ENCODE measurements at places on chromosomes 1 and 21.

DNA sequence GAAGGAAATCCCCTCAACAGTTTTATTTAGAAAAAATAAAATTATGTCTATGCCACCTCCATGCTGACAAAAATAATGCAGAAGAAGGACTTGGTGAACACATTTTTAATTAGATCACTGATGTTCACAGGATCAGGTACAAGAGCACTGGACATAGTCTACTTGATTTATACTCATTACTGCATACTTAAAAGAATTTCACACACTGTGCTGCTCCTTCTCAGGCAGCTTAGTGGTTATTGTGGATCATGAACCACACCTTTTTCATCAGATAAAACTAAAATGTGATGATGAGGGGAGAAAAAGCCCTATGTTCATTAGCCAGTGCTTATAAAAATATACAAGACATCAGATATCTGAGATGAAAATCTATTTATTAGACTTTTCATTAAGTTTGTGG is 103.3 kb upstream of the DPH5 start:
- no peak for DNase-seq

DNA sequence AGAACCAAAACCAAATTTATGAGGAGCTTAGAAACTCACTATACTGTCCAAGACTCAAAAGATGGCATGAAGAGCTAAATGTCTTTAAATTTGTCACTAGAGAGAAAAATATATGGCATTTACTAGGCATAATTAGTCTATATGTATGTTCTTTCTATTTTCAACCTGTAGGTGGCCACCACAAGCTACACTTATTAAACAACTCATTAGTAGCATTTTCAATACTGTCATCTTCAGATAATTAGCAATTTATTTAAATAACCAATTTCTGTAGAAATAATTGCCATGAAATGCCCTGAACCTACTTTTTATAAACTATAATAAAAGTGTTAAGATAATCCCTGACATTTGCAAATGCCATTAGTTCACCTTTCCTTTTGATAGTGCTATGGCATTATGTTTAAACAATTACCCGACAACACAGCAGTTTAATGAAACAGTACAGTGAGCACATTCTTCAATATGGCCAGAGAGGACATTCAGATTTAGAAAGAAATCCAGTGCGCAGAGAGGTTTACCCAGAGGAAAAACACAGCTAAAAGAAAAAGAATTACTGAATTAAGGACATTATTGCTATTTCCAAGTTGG is 522.5 kb downstream of the PTBP2 start:
- peak; percentile 32 for DNase-seq

- no peak for DNase-seq
Observed at GRCh38 chr1:227317011-227317451, 1.3 kb downstream of the CDC42BPA start.

GRCh38 chr1:111347026-111347425 is 56.4 kb downstream of the CHIA start:
- DNase-seq: no peak

DNA sequence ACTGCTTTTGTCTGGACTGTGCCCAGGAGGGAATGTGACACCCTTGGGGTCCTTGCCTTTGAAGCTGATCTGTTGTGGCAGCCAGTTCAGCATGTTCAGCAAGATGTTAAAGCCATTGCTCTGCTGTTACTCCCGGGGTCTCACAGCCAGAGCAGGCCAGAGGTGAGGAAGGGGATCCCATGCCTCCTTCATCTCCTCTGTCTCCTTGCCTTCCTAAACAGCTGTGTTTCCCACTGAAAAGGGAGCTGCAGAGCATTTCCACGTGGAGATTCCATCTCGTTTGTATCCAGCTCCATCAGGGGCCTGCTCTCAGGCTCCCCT is 135.8 kb upstream of the COL6A1 start:
- DNase-seq: no peak

DNA sequence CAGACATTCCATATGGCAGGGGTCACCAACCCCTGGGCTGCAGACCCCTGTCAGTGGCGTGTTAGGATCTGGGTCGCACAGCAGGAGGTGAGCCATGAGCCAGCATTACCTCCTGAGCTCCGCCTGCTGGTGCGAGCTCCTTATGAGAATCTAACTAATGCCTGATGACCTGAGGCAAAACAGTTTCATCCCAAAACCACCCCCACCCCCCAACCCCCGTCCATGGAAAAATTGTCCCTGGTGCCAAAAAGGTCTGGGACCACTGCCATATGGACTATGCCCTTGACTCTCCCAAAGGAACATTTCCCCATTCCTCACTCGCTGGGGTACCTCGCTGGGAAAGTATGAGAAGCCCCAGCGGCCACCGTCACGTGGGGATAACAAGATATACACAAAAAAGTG is 6.4 kb upstream of the CPT2 start:
- no peak for DNase-seq

GRCh38 chr1:57423656-57424211 is at the start of gene DAB1:
DAB1 (minus strand) TSS chr1:57424060; CDS start chr1:57291030, 133,030 bp downstream.
- peak; percentile 32 for DNase-seq

DNA sequence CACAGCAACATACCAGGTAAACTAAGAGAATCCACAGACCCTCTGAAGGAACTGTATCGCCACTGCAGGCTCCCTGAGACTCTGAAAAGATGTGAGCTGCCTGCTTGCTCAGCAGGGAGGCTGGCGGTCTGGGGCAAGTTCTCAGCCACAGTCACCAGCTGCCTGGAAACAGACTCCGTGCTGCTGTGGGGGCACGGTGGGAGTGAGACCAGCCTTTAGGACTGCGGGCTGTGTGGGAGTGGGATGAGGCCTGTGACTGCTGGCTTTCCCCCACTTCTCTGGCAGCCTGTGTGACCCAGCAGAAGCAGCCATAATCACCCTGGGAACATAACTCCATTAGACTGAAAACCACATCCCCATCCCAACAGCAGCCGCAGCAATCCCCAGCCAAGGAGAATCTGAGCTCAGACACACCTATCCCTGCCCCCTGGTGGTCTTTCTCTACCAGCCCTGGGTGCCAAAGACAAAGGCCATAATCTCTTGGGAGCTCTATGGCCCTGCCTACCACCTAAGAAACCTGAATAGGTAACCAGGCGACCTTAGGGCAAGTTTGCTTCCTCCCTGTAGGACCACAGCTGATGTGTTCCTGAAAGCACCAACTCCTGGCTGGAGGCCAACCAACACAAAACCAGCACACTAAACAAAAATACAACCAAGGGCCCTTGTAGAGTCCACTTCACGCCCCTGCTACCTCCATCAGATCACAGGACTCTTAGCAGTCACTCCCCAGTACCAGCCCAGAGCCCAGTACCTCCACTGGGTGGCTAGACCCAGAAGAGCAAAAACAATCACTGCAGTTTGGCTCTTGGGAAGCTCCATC is 151.5 kb downstream of the SMYD3 start:
- DNase-seq: no peak

DNA sequence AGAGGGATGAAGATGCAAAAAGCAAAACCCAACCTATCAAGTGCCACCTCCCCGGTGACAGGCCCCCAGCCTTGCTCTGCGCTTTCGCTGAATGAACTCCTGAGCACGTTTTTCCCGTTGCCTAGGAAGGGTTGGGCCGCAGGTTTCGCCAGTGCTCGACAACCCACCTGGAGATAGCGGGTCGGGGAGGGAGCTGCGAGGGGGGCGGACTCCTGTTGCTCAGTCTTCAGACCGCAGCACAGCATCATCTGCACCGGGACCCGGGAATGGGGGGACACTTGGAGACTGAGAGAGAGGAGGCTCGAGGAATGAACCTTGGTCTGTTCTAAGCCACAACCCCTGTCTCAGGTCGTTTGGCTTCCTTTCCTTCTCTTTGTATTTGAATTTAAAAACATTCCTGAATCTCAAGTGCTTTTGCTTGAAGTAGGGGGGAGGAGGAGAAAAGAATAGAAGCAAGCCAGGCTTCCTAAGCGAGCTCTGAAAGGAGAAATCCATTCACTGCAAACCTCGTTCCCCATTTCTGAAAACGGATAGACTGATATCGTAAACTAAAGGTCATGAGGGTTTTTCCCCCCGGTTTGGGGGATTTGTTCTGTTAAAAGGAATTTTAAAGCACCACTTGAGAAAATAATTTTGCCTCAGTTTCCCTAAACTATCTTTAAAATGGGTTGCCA is 1.2 kb downstream of the AK5 start:
- DNase-seq: peak; percentile 16

- no peak for DNase-seq
Observed at GRCh38 chr1:110069404-110070281, 829 bp downstream of the ALX3 start.

- peak; percentile 44 for DNase-seq
Observed at GRCh38 chr1:218330043-218330623, 15.0 kb upstream of the TGFB2 start.

DNA sequence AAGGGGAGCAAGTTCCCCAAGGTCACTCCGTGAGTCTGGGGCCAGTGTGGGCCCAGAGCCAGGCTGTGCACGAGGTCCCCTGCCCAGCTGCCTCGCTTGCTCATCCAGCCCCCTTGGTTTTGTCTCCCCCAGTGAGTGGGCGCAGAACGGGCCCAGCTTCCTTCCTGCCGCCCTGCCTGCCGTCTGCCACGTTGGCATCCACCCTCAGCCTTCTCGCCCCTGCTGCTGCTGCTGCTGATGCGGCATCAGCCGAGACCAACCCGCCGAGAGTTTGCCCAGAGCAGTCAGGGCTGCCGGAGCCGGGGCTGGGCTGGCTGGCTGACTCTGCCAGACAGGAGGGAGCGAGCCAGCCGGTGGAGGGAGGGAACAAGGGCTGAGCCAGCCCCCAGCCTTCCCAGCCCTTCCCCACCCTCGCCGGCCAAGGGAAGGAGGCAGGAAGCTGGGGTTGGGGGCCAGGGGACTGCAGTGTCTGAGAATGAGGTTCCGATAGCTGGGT is 31.4 kb upstream of the WASF2 start:
- no peak for DNase-seq

DNA sequence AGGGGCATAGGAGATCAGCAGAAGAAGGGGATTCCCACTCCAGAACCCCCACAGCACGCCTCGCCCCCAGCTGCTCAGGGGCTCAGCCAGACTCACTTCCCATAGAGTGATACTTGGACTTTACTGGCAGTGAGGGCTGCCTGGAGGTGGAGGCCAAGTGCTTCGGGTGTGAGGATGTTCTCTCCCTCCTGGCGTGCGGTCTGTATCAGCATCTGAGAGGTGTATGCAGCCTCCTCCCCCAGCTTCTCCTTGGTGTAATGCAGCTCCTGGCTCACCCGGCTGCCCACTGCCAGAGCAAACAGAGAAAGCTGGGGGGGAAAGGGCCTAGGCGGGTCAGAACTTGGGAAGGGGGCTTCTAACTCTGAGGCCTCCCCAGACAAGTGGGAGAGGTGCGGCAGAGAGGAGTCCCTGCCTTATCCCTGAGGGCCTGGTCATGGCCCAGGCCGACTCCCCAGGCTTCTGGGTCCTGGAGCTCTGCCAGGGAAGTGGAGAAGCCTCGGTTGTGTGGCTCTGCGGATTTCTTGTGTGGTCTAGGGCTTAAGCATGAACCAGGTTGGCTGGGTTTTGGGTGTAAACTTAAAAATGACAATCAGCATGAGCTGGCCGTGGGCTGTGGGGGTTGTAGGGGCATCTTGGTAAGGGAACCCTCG is 10.9 kb downstream of the PTCH2 start:
- no peak for DNase-seq

DNA sequence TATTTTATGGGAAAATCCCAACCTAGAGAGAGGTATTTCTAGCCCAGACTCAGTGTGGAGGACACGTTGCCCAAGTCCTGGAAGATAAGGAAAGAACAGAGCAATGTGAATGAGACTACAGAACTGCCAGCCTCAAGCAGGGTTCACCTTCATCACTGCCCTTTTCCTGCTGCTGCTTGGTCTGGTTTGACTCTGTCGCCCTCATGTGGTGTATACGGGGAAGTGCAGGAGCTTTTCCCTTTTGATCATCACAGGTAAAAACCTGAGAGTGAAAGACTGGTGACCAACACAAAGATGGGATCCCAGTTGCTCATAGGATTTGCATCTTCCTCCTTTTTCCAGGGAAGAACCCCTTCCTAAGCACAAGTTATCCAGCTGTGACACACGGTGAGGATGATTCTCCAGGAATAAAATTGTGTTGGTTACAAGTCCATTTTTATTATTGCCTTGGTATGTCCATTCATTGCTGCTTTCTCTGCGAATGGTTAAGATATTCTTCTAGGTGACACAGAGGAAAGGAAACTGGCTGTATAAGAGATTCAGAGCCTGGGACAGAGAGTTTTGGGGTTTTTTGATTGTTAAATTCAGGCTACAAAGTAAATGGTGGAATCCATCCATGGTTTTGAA is 89.5 kb upstream of the CD53 start:
- DNase-seq: peak; percentile 27

DNA sequence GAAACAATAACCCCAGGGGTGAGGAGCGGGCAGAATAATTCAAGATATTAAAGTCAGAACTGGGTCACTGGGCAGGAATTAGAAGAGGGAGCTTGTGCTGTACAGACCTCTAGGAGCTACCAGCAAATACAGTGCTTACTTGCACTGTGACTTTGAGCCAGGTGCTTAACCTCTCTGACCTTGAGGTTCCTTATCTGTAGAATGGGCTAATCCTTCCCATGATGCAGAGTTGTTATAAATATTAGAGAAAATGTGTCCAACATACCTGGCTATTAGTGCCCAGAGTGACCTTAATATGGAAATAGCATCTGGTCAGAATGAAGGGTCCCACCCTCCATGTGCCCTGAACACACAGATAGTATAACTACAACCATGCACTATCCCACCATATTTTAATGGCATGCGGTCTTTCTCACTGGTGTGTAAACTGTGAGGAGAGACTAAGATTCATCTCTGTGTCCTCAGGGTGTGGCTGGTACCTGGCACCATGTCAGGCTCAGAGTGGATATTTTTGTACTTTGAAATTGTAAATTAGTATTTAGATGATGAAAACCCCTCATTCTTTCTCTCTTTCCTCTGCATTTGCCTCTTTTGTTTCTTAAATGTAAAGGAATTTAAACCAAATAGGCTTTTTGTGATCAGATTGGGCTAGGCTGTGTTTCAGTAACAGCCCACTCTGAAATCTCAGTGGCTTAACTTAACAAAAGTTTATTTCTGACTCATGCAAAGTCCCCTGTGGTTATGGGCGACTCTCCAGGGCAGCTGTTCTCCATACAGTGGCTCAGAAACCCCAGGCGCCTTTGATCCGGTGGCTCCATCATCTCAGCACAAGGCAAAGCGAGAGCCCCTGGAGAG is 60.0 kb upstream of the ROR1 start:
- peak; percentile 88 for DNase-seq

DNA sequence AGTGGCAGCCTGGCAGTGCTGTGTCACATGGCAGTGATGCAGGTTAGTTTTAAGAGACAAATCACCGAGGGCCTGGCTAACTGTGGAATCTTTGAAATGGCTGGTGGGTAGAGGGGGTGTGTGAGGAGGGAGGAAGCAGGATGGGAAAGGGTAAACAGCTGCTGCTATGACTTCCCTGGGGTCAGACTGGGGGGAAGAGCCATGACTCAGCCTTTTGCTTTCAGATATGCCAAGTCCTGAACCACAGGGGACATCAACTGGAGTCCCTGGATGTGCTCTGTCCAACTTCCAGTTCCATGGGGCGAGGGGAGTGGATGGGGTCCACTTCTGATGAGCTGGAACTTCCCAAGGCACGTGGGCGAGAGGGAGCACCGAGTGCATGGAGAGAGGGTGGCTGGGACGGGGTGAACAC is 121.1 kb upstream of the ADAR start:
- peak; percentile 63 for DNase-seq

GRCh38 chr1:206511362-206512057 is 4.2 kb downstream of the RASSF5 start:
- no peak for DNase-seq

GRCh38 chr1:91952187-91952586 is 3.0 kb downstream of the BRDT start:
- DNase-seq: no peak

All from fibroblast of skin of right quadriceps (primary cell).